ENCODE measurements at places on chromosomes 16 and 17.

DNA sequence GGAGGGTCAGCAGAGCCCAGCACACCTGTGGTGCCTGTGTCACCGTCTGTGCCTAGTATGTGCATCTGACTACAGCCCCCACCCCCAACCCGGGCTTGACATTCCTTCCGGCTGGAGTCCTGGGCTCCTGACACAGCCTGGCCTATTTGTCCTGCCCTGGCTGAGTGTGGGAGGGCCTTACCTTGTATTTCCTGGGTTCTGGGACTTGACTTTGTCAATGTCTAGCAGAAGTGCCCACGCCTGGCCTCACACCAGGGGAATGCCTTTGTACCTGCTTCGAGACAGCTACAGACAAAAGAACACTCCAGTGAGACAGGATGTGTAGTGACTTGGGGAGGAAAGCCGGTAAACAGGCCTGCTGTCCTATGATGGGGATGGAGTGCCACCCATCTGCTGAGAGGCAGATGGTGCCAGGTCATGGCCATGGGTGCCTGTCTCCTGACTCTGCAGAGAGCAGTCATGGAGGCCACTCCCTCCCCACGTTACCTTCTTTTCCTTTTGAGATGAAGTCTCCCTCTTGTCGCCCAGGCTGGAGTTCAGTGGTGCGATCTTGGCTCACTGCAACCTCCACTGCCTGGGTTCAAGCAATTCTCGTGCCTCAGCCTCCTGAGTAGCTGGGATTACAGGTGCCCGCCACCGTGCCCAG is 42.8 kb downstream of the TNFRSF13B start:
- DNase-seq: peak; percentile 41

- no peak for DNase-seq
Measured at GRCh38 chr16:87844809-87845208, 24.5 kb downstream of the SLC7A5 start.

DNA sequence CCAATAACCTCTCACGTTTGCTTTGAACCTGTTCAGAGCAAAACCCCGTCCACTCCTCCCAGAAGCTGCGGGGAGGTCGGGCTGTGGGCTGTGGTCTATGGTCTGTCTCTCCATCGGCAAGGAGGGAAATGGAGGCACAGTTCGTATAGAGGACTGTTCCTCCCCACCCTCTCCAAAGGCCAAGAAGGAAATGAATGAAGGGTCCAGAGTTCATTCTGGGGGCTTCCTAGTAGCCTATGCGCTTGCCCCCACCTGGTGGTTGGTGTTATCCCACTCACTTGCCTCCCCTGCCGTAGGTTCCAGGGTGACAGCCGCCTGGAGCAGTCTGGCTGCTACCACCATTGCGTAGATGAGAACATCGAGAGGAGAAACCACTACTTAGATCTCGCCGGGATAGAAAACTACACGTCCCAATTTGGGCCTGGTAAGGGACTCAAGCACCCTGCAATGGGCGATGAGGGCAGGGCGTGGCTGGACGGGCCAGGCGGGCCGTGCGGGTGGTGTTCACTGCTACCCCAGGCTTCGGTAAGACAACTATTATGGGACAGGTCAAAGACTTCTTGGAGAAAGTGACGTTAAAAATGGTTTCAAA is 49.0 kb downstream of the SNX20 start:
- DNase-seq: no peak

DNA sequence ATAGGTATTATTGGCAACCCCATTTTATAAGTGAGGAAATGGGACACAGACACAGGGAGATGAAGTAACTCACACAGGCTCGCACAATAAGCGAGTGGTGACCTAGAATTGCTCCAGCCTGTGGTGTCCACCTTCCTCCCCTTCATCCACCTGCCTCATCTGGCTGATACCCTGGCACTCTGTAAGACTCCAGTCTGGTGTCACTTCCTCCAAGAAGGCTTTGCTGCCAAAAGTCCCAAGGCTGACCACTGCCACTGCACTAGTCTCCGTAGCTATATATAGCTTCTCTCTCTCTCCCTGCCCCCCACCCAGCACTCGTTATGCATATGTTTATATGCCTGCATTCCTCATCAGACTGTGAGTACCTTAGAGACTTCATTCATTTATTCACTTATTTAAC is 66.1 kb upstream of the SREBF1 start:
- no peak for DNase-seq

- DNase-seq: no peak
Measured at GRCh38 chr17:61309362-61310256, 90.0 kb upstream of the TBX2 start.

GRCh38 chr16:24037335-24037734 is 201.6 kb downstream of the PRKCB start:
- DNase-seq: no peak

GRCh38 chr17:8742274-8742673 is 2.4 kb downstream of the CCDC42 start:
- no peak for DNase-seq

- no peak for DNase-seq
Measured at GRCh38 chr16:66874079-66874775, 6.1 kb upstream of the PDP2 start.

GRCh38 chr16:89507214-89507833 is 879 bp upstream of the SPG7 start:
- DNase-seq: peak; percentile 37
